AG04450 (cell line): ENCODE measurements at places on chromosomes 3 and 15.

DNA sequence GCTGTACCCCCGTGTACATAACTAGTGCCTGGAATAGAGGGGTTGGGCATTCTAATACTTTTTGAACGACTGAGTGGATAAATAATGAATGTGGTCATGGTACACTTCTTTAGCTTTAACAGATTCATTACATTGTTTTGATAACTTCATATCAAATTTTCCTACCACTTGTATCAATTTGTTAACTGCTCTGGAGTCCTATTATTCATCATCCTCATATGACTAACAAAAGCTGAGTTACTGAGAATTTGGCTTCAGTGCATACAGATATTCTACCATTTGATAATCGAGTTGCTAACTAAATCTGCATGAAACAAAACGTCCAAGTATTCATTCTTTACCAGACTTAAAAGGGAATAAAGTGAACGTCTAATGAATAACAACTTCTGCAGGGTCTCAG, 31.7 kb downstream of the FRMD5 start:
- DNase-seq = no peak

- no peak for DNase-seq
Measured at GRCh38 chr15:56393277-56393676, 28.1 kb downstream of the TEX9 start.

GRCh38 chr3:32411442-32411841, 19.8 kb downstream of the CMTM7 start:
- DNase-seq = no peak

DNA sequence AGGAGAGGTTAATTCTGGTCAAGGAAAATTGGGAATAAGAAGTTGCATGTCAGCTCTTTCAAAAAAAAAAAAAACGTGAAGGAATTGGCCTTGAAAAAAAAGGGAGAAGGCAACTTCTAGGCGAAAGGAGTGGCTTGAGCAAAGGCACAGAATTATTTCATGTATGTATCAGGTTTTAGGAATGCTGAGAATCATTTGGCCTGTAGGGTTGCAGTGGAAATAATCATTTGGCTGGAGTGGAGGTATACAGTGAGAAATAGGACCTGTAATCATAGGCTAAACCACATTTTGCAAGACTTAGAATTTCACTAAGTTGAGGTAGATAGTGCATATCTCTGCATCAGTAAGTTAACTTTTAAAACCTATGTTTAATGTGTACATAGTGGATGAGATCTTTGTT, 54.9 kb downstream of the EPHA6 start:
- no peak for DNase-seq

DNA sequence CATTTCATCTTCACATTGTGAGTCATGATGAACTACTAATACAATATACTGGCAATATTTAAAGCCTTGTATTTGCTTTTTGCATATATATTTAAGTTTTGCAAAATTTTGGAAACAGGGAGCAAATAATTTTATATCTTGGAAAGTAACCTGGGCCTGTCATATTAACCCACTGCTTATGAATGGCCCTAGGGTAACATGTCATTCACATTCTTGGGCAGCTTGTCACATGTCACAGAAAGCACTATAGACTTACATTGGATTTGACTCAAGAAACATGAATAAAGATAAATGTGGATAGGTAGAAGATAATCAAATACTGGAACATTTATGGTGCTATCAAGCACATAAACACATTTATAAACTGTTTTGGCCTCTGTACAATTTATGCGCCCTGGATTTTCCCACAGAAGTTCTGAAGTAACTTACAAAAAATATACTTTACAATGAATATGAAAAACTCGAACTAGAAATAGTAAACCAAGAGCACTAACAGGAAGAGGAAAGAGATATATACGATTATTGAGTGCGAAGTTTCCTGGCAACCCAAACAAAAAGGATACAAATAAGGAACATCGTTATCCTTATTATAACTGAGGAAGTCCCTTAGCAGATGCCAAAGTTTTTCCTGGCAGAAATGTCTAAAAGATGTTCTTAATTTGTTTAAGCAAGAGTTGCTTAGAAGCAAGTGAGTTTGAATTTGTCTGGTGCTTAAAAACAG, 257.2 kb downstream of the RBMS3 start:
- DNase-seq = no peak

DNA sequence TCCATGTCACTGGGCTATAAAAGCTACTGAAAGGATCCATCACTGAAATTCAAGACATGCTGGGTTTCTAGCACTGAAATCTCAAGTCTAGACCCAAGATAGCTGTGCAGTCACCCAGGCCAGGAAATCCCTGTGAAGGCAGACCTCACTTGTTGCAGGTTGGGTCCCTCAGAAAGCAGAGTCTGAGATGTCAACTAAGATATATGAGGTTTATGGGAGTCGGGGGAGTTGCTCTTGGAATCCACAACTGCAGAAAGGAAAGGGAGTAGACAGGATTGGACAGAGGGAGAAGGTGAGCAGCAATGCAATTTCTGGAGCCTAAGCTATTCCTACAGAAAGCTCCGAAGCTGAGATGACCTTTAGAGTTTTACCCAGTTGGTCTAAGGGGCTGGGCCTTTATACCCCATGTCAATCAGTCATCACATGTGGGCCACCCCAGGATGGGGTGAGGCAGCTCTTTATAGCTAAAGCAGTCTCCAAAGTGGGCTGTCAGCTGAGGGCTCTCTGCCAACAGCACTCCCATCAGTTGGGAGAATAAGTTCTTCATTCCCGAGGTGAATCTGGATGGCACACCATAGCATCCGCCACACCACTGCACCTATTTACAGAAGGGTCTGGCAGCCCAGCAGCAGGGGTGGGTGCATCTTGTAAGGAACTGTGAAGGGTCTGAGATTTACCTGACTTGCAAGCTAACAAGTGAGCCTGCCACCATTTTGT, 52.3 kb upstream of the ACVR2B start:
- no peak for DNase-seq

DNA sequence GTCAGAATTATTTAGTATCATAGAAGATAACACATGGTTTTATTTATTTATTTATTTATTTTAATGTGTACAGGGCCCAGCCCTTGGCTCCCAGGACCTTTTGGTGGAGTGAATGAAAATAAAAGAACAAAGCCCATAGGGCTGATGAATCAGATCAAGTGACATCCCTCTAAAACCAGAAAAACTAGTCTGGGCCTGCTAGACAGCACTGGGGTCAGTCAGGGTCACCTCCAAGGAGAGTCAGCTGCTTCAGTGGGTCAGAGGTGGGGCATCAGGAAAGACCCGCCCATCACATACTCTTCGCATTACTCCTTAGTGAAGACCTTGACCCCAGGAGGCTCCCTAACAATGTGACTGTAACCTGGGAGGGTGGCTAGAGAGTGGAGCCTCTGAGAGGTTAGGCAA, 12.8 kb downstream of the PPCDC start:
- DNase-seq = no peak

DNA sequence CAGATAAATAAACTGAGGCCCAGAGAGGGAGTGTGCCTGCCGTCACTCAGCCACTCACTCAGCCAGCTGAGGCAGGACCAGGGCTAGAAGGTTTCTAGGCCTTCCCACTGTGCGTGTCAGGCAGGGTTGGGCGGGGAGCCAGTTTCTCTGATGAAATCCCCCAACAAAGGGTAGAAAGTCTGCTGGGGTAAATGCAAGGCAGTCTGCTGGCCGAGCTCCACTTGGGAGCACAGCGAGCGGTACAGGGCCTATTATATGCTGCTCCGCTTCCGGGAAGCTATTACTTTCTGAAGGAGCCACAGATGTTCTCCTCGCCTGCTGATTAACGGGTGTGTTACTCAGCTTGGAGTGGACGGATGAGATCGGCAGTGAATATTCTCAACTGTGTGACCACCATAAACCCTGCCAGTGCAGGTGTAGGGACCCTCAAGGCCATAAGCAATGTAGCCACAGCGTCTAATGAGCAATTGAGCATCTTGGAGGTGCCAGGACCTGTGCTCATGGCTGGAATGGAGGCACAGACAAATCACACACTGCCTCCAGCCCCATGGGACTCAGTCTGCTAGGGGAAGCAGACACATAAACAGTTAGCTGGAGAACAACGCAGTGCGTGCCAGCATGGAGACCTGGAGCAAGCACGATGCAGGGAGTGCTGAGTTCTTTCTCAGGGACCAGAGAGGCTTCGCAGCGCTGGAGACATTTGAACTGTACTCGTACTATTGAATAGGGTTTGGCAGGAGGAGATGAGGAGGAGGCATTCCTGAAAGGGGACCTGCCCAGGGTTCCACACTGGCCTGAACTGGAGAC, 42.1 kb downstream of the CORO2B start:
- DNase-seq = peak; percentile 95

DNA sequence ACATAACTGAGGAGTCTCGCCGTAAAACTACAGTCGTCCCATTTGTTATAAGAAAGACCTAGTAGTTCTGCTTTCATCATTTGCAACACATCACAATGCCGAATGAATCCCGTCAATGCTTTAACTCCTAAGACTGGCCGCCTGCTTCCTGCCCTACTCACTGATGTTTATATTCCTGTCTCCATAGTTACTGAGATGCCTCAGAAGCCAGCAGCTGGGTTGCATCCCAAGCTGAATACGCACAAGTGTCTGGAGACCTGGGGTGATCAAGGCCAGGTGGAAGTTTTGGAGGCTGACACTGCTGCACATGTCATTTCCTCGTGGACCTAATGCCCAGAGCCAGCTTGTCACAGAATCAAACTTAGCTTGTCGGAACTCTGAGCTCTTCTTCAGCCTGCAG, 95.2 kb upstream of the UBE2E1 start:
- DNase-seq = peak; percentile 92

- no peak for DNase-seq
Measured at GRCh38 chr3:8554696-8555095, 53.1 kb downstream of the LMCD1 start.

- no peak for DNase-seq
Measured at GRCh38 chr15:29123991-29124390, 145.6 kb downstream of the NSMCE3 start.

DNA sequence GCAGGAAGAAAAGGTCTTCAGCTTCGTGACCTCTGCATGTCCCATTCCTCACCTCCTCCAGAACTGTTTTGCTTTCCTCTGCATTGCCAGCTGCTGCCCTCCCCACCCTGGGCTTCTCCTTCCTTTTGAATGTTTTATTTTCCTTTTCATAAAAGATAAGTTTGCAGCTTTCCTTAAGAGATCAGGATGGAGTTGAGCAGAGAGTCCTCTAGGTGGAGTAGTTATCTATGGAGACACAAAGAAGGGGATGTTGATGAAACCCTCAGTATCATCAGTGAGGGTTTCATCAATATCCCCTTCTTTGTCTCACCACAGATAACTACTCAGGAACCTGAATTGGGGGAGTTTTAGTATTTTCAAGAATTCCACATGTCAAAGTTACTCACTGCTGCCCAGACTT, 19.0 kb upstream of the SLC25A36 start:
- no peak for DNase-seq

DNA sequence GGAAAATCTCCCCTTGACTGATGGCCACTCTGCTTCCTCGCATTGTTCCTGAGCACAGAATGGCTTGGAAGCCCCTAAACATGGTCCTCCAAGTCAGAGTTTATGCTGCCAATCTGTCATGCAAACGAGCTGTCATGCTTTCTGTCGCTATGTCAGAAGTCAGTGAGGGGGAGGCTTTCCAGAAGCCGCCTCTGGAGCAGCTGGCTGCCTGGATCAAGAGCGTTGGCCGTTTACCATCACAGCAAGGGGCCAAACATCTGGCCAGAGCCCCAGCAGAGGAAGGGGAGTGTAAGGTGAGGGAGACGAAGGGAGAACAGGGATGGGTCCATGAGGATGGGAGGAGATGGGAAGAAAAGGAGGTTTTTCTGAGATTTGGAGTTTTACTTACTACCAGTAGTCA, 372.6 kb upstream of the NR2F2 start:
- no peak for DNase-seq

GRCh38 chr15:95615436-95615835, 715.1 kb upstream of the NR2F2 start:
- DNase-seq = no peak

- DNase-seq = no peak
Measured at GRCh38 chr3:47440131-47440530, 35.6 kb downstream of the SCAP start.

DNA sequence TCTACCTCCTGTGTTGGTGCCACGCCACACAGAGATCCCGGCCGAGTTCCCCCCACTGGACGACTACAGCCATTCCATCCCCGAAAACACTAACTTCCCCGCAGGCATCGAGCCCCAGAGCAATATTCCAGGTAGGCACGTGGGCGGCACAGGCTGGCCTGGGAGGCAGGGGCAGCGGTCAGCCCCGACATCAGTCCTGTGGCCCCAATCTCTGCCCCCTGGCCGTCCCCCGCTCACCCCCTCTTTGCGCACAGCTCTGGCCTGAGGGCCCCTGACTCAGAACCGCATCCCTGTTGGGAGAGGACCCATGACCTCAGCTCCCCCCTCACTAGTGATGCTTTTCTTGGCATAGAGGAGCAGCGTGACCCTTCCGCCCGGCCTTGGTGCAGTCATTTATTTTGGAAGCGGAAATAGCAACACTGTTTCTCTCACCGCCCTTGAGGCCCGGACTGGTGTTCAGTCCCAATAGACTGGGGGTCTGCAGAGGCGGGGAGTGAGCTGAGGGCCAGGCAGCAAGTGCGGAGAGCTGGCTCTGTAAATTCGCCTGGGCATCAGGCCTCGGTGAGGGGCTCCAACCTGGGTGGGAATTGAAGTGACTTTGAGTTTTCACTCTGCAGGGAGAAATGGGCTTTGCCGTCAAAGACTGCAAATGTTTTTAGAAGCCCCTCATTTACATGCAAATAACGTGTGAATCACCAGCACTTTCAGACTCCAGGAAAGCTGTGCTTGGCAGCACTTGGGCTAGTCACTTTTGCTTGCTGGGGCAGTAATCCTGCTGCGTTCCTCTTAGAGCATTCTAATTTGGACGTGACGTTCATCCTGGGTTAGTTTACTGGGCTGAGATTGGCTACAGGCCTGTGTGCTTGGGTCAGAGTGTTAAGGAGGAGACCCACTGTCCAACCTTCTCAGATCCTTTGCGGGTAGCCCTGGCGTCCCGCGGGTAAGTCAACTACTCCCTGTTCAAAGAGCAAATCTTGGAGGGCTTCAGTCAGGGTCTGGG, 88.9 kb downstream of the AAGAB start:
- DNase-seq = no peak

- no peak for DNase-seq
Measured at GRCh38 chr3:23565041-23565775, 240.5 kb upstream of the UBE2E1 start.

DNA sequence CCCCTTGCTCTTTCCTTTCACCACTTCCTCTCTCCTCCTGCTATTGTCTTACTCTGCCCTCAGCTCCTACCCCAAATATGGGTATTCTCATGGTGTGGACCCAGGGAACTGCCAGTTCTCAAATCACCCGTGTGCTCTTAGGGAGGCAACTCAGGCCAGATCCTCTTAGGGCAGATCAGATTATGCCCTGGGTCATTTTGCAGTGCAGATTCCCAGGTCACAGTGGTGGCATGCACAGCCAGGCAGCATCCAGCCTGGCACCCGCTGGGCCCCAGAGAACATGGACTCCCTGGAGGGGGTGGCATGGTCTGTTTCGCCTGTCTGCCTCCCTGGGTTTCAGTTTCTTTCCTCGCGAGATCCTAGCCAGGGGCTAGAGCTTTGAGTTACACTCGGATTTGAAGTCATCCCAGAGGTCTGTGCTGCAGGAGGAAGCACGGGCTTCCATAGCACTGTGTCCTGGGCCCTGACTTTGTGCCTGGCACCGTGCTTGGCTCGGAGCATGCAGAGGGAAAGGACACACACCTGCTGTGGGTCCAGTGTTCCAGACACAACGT, 96.1 kb downstream of the TOP2B start:
- no peak for DNase-seq
